ENCODE measurements at places on chromosomes 16 and 17.

- no peak for DNase-seq
Measured at GRCh38 chr17:9148905-9149525, 127.7 kb downstream of the NTN1 start.

DNA sequence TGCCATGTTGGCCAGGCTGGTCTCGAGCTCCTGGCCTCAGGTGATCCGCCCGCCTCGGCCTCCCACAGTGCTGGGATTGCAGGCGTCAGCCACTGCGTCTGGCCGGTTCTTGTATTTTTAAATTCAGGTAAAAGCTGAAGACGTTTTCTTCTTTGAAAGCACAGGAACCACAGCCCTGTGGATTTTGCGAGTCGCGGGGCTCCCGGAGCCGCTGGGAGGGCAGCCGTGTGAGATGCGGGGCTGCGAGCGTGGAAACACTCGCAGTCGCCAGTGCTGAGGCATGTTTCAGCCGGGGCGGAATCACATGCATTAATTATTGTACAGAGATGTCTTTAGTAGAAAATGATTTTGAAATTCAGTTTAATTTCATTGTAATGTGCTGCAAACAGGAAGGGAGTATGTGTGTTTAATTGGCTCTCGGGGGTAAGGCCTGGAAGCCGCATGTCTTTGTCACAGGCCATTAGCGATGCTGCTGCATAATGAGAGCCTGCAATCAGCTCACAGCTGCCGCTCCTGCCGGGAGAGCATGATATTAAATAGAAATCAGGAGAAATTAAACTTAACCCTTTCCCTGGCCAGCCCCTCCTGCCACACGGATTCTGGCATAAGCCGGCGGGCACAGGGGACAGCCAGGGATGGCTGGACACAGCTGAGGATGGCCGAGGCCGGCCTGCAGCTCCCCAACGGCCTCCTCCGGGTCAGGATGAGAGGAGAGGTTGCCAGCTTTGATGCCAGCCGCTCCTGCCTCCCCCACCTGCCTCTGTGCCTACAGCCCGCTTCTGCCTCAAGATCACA is 35.4 kb upstream of the CDH15 start:
- no peak for DNase-seq

DNA sequence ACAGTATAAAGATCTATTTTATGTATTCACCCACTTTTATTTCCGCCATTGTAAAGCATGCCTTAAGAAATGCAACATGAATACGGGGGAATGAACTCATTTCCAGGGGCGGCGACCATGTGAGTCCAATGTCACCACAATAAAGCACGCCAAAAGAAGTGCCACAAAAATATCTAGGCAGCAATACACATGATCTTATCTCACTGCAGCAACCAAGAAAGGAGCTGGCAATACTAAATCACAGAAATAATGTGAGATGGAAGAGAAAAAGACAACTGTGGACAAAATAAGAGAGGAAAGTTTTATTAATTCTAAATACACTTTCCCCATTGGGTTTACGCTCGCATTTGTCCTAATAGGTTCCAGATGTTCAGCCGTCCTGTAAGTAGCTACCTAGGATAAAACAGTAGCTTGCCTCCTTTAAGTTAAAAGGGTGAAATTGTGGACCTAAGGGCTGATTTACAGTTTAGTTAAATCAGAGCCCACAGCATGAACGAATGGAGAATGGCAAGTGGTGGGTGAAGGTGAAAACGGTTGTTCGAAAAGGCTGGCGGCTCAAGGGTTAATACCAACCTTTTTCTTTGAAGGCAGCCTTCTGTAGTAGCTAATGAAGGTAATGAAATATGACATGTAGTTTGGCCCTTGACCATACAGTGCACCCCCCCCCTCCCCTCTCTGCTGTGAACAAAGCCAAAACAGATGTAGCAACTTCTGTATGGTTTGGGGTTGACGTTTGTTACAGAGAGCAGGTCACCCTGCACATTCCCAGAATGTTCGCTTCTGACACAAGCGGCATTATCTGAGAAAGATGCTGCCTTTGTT is 504.2 kb upstream of the PSMD7 start:
- DNase-seq: no peak

GRCh38 chr17:28369684-28370034 is 448 bp downstream of the VTN start:
- DNase-seq: no peak

DNA sequence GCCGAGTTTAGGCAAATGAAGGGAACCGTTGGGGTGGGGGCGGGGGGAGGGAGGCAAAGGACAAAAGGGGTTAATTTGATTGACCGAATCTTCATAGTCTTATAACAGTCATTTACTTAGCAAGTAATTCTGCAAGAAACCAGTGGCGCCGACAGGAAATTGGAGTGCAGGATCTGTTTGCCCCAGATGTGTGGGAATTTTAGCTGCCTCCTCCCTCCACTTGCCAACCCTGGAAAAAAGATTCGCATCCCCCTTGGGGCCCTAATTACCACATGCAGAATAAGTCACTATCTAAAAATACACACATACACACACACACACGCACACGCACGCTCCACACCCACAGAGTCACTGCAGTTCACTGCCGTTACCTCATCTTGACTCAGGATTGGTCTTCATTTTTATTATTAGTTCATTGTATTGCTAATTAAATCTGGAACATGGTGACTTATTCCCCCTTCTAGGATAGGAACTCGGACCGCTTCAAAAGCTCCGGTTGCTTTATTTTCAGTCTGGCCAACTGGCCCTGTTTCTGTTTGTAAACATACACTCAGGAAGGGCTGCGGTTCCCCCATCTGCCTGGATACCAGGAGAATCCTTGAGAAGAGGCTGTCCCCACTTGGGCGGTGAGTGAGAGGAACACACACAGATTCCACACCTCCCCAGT is 241.6 kb upstream of the SALL1 start:
- DNase-seq: no peak

- no peak for DNase-seq
Measured at GRCh38 chr16:89066721-89067120, 26.9 kb upstream of the ACSF3 start.

DNA sequence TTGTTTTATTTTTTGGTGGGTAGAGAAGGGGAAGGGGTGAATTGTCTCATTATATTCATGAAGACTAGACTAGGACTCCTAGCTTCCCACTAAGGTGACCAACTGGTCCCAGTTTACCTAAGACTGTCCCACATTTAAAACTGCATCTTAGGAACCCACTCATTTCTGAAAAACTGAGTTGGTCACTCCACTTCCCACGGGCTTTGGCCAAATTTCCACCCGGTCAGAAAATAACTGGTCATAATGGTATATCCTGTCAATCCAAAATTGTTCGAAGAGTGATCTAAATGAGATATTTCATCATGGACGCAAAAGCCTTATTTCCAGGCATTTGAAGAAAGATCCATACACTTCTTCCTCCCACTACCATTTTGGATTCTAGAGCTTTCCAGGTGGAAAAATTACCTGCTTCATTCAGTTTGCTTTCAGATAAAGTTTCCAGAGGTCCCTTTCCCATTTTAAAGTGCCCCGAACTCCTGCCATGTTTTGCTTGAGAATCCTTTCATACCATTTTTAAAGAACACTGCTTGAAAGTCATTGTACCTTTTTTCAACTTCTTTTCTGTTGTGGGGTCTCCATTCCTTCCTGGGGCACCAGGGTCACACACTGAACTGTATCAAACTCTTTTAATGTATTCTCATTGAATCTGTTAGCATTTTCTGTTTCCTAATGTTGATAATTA is 21.8 kb upstream of the ZFHX3 start:
- DNase-seq: no peak

GRCh38 chr17:61481421-61481820 is 29.2 kb downstream of the TBX4 start:
- DNase-seq: no peak

- no peak for DNase-seq
Measured at GRCh38 chr17:21294321-21295035, 10.0 kb downstream of the MAP2K3 start.

- DNase-seq: no peak
Measured at GRCh38 chr16:89548344-89549006, 12.0 kb upstream of the RPL13 start.

GRCh38 chr17:68346448-68346847 is 55.2 kb downstream of the ARSG start:
- peak; percentile 35 for DNase-seq
